ENCODE measurements at places on chromosomes 6 and 20. TPM values are rescaled to one million over a fixed set of nuclear protein-coding genes. Genes with fewer than 3 reads are reported as not detected.

SIRPG gene
- polyA plus RNA-seq = not detected

NR2E1 gene
- polyA plus RNA-seq = not detected

DNA sequence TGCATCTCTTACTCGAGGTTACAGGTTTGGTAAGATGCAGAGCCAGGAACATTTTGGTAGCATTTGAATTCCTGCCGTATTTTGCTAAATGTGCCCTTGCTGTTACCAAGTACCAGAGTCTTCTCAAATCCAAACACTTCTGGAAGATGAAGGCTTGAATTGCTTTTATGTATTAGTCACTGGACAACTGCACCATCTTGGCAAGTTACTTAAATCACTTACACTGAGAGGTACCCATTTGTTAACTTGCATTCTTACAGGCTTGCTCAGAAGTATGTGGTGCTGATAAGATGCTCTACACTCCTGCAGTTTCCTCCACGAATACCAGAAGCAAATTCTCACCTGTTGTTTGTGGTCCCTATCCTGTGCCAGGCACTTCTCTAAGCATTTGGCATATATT, 12.7 kb downstream of the IL22RA2 start:
- no peak for DNase-seq

GRCh38 chr6:134979142-134979541, 29.2 kb upstream of the ALDH8A1 start:
- no peak for DNase-seq

GRCh38 chr6:77548662-77549366, 85.5 kb upstream of the HTR1B start:
- no peak for DNase-seq

- DNase-seq = no peak
Measured at GRCh38 chr6:135105299-135105698, 50.7 kb upstream of the HBS1L start.

Measured in renal cortex interstitium (tissue), 15 donors.